ENCODE measurements at places on chromosomes 13 and 19. TPM values are rescaled to one million over a fixed set of nuclear protein-coding genes. Genes with fewer than 3 reads are reported as not detected.

The RPL21 gene
- total RNA-seq: 934 TPM

The CYP2S1 gene
- not detected for total RNA-seq

DNA sequence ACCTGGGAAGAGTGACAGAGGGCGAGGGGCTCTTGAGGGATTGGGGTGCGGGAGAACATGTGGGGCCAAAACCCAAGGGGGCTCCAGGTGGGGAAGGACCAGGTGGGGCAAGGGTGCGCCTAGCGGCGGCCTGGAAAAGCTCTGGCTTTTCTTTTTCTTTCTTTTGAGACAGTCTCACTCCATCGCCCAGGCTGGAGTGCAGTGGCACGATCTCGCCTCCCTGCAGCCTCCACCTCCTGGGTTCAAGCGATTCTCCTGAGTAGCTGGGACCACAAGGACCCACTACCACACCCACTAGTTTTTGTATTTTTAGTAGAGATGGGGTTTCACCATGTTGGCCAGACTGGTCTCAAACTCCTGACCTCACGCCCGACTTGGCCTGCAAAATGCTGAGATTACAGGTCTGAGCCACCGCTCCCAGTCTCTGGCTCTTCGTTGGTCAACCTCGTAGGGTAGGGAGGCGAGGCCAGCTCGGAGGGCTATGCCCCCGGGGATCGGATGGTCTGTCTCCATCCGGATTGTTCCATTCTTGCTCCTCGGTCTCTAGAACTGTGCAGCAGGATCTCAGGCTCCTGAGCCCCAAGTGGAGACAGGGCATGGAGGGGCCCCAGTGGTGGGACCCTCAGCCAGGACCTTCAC is 3.7 kb downstream of the GADD45B start:
- no peak for DNase-seq

- no peak for DNase-seq
Observed at GRCh38 chr13:114057166-114058050, 75.0 kb downstream of the RASA3 start.

DNA sequence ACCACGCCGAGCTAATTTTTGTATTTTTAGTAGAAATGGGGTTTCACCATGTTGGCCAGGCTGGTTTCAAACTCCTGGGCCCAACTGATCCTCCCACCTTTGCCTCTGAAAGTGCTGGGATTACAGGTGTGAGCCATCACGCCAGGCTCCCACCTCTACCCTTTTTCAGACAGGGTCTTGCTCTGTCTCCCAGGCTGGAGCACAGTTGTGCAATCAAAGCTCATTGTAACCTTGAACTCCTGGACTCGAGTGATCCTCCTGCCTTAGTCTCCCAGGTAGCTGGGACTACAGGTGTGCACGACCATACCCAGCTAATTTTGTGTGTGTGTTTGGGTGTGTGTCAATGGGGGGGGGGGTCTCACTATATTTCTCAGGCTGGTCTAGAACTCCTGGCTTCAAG is 1.7 kb downstream of the RASGRP4 start:
- DNase-seq: no peak

- no peak for DNase-seq
Observed at GRCh38 chr13:33079960-33080359, 63.7 kb downstream of the KL start.
